ENCODE measurements at places on chromosomes 11 and 22.

- DNase-seq, result no peak
These were observed 80.8 kb upstream of the SORL1-AS1 start for GRCh38 chr11:121533601-121534000.

GRCh38 chr11:9703280-9703679, 39.4 kb downstream of the SWAP70 start:
- DNase-seq, result no peak

GRCh38 chr11:110199184-110199981, 97.0 kb downstream of the RDX start:
- no peak for DNase-seq

GRCh38 chr22:21569459-21570170, 2.1 kb downstream of the UBE2L3 start:
- DNase-seq, result no peak

DNA sequence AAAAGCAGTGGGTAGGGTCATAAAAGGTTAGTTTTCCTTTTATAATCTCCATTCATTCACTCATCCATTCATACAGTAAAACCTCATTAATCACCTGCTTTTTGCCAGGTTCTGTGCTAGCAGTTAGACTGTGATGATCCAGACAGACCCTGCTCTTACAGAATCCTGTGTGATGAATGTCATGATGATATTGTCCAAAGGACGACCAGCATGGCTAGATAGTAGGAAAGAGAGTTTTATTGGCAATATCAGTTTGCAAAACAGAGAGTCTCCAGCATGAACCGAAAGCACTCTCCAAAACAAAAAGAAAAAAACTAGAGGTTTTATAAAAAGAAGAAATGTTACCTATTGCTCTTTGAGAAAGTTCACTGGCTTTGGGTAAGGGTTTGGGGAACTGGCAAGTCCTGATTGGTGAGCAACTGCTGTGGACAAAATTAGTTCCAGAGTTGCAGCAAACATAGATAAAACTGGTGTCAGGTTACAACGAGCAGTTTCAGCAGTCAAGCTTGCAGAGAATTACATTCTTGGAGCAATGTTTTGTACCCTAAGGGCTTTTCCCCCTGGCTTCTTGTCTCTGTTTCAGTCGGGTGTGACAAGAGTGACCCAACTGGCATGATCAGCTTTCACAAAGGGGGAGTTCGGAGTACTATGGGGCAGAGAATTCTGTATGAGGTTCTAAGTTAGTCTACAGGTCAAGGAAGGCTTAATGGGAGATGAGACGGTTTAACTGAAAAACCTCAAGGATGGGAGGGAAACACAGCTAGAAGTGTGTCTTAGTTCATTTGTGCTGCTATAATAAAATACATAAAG, 58.3 kb downstream of the HSD17B12 start:
- DNase-seq, result no peak

- DNase-seq, result no peak
These were observed 19.1 kb downstream of the HIRA start for GRCh38 chr22:19412478-19412877.

DNA sequence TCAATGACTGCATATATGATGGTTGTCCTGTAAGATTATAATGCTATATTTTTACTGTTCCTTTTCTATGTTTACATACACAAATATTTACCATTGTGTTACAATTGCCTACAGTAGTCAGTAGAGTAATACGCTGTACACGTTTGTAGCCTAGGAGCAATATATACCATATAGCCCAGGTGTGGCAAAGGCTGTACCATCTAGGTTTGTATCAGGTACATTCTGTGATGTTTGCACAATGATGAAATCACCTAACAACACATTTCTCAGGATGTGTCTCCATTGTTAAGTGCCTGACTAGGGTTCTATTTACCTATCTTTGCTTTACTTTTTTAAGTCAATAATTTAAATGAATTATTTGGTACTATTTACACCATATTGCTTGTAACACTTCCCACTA, 21.9 kb downstream of the PRR5L start:
- no peak for DNase-seq

DNA sequence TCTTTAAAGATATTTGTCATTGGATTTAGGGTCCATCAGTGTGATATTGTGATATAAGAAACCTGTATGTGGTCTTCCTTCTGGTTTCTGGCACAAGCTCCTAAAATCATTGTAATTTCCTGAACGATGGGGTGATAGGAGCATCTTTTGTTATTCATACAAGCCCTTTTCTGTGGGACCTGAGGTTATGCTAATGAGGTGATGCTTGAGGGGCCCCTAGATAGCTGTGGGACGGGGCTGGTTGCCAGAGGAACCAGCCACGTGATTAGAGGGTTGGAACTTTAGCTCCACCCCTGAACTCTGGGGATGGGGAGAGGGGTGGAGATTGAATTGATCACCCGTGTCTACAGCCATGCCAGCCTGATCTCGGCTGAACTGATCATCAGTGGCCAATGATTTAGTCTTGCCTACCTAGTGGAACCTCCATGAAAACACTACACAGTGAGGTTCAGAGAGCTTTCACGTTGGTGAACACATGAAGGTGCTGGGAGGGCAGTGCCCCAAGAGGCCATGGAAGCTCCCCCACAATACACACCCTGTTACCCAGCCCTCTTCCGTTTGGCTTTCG, 62.8 kb downstream of the BCR start:
- DNase-seq, result no peak

DNA sequence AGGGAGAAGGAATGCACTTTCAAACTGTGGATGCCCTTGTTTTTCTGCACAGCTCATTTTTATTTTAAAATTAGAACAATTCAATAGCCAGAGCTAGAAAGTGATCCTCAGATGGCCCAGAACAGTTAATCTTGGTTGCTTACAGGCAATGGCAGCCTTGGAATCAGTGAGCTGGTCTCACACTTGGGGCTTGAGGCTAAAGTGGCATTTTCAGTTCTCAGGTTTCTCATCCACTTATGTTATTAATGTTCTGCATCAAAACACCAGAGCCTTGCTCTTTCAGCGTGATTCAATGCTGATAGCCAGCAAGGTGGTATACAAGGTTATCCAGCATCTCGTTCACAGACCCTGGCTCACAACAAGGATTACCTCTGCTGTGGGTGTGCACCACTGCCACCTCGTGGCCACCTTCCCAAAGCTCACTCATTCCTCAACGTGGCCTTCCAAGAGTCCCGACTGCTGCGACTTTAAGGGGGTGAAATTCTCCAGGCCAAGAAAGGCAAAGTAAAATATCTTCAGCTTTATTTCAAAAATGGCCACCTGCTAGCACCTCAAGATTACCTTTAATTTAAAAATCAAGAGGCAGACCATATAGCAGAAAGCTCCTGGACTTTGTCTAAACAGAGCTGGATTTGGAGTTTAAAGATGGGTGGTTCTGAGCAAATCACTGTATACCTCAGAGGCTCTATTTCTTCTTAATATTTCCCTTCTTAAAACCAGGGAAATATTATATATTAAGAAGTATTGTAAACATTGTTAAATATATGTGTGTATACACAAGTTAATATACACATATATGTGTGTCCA, 34.2 kb upstream of the FSHB start:
- DNase-seq, result no peak

DNA sequence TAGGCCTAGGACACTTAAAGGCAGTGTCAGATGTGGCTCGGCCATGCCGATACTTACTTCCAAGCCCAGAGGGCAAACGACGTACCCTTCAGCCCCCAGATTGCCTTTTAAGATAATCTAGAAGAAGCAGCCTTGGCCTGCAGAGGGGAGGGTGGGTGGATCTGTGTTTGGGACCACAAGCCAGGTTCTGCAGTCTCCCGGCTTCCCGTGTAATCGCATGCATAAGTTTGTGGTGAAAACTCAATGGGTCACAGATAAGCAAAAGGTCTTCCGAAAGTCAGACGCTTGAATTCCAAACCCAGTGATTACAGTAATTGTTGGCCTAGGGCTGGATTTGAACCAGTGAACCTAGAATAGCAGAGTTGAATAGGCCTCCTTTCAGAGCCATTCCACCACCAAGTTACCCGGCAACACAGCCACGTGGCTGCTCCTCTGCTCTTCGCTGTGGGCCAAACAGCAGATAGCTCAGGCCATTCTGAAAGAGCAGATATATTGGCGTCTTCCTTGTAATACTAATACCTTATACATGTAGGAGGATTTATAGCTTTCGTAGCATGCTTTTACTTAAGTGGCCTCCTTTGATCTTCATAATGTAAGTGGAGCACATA, 170.8 kb upstream of the CADM1 start:
- DNase-seq, result no peak

- DNase-seq, result no peak
These were observed 183.5 kb downstream of the KIRREL3 start for GRCh38 chr11:126817096-126817495.

GRCh38 chr11:101803651-101804050, 111.2 kb upstream of the CEP126 start:
- DNase-seq, result no peak

- no peak for DNase-seq
These were observed 23.3 kb upstream of the FAM181B start for GRCh38 chr11:82756765-82757639.

- DNase-seq, result no peak
These were observed 19.7 kb downstream of the ALG9 start for GRCh38 chr11:111851636-111852035.

DNA sequence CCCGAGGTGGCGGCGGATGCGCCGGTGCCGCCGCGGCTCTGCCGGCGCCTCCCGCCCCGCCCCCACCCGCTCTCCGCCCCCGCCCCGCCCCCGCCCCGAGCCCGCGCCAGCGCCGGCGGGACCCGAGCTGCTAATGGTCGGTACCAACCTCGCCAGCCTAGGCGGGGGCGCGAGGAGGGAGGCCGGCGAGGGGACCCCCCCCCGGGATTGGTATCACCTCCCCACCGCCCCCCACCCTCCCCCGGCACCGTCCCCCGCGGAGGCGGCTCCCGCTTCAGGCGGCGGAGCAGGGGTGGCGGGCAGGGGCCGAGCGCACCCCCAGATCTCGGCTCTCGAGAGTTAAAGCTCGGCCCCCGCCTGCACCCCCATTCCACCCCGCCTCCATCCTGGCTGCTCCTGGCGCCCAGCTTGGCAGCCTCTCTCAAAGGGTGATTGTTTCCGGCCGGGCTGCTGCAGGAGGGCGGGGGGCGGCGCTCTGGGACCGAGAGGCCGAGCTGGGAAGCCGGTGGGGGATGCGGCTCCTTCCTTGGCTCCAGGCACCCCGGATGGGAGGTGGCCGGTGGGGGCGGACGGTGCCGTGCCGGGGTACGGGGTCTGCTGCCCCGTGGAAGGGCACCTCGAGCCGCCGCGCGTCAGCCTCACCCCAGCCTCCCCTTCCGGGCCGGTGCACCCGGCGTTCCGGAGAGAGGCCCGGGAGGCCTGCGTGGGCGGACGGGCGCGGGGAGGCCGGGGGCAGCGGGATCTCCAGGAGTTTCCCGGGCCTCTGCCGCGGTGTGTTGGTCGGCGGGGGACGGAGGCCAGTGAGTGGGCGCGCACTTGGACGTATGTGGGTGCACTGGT, at the start of gene B3GAT1:
Gene B3GAT1, minus strand, starts transcription at position 40 of the 840 bp plus-strand sequence. CDS start 24,583 bp downstream, outside the sequence.
- DNase-seq, result no peak

- no peak for DNase-seq
These were observed 33.8 kb upstream of the NUP50 start for GRCh38 chr22:45129703-45130524.

DNA sequence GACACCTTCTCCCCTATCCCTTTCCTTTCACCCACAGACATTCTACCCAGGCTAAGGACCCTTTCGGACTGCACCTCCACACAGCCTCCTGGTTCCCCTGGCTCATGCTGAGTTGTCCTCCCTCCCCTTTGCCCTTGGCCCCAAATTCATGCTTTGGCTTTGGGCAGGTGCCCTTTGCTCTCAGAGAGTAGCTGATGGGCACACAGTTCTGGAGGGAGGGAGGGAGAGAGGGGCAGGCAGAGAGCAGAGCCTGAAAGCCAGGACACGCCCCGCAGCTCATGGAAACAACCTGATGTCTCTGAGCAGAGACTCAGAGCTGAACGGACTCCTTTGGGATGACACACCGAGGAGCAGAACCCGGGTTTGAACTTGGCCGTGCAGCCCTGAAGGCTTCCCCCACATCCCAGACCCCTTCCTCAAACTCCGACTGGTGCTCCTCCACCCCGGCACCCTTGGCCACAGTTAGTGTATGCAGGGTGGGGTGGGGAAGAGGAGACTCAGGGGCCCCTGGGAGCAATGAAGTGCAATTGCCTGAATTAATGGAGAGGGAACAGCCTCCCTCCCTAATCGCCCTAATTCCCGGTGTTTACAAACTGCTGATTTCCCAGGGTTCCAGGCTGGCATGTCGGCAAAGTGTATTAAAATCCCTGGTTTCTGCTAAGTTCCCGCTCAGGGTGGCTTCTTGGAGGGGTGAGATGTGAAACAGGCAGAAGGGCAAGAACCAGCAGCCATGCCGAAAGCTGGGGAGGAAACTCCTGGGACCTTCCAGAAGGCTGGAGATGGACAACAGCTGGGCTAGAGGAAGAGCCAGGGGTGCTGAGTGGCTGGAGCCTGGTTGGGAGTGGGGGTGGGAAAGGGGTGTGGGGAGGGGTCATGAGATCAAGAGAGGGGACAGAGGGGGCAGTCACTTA, 71.2 kb upstream of the SHISAL1 start:
- DNase-seq, result no peak

Measured in stimulated activated CD8-positive, alpha-beta memory T cell treated with anti-CD3 and anti-CD28 coated beads, Interleukin-4, amount 100 ng/mL, for 1 hour (primary cell).